Stimulated activated CD8-positive, alpha-beta memory T cell treated with anti-CD3 and anti-CD28 coated beads, Interleukin-7, amount 100 ng/mL, for 48 hours (primary cell): ENCODE measurements at places on chromosomes 2 and 18.

- no peak for DNase-seq
Observed at GRCh38 chr2:29479401-29479800, 364.2 kb downstream of the CLIP4 start.

GRCh38 chr18:56285387-56286065 lies 352.9 kb downstream of the TXNL1 start:
- no peak for DNase-seq

GRCh38 chr2:36277146-36277808 lies 78.3 kb upstream of the CRIM1 start:
- DNase-seq = peak; percentile 33

- no peak for DNase-seq
Observed at GRCh38 chr2:164792316-164793170, 49.1 kb downstream of the COBLL1 start.

DNA sequence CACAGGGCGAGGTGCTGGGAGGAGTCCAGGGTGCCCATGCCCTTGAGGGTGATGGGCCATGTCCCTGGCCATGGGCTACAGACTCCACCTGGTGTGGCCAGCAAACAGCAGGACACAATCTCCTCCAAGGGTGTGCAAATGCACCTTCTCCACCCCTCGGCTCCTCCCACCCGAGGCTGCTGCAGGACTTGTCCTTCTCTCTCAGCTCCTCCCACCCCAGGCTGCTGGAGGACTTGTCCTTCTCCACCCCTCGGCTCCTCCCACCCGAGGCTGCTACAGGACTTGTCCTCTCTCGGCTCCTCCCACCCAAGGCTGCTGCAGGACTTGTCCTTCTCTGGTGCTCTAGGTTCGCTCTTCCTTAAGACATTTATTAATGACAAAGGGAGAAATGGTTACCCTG lies 57.3 kb upstream of the SNTG2 start:
- DNase-seq = no peak

GRCh38 chr2:178223806-178224205 lies 29.5 kb downstream of the OSBPL6 start:
- DNase-seq = no peak

GRCh38 chr2:205696927-205697441 lies 14.7 kb downstream of the NRP2 start:
- DNase-seq = no peak

DNA sequence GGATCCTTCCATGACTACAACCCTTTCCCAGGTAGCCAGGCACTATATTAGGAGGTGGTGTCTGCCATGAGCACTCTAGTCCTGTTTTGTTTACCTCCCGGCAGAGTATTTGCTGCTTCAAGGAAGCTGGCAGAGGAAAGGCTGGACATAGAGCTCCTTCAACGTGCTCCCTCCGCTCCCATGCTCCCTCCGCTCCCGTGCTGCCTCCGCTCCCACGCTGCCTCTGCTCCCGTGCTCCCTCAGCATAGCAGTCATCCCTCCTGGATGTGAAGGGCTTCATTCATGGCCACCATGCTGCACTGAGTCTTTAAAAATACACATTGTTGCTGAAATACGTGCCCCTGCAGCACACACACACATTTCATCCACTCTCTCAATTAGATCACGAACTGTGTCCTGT lies 181.9 kb upstream of the MYT1L start:
- DNase-seq = no peak

- DNase-seq = no peak
Observed at GRCh38 chr18:654601-655000, 2.9 kb upstream of the TYMS start.

DNA sequence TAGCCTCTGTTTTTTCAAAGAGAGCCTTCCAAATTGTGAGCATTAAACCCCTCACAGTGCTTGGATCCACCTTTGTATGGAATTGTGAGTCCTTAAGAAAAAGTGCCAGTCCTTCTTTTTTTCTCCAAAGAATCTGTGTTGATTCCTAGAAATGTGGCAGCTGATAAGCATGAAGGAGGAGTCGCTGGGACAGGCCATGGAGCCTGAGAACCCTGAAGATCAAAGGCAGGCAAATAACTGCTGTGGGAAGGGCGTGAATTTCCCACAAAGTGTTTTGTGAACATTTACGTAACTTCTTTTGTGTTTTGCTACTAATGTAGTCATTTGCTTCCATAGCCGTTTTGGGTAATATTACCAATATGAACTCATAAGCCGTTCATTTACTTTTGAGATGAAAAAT lies 27.7 kb upstream of the CHMP1B start:
- no peak for DNase-seq

GRCh38 chr18:6997808-6998207 lies 119.8 kb downstream of the LAMA1 start:
- DNase-seq = no peak

DNA sequence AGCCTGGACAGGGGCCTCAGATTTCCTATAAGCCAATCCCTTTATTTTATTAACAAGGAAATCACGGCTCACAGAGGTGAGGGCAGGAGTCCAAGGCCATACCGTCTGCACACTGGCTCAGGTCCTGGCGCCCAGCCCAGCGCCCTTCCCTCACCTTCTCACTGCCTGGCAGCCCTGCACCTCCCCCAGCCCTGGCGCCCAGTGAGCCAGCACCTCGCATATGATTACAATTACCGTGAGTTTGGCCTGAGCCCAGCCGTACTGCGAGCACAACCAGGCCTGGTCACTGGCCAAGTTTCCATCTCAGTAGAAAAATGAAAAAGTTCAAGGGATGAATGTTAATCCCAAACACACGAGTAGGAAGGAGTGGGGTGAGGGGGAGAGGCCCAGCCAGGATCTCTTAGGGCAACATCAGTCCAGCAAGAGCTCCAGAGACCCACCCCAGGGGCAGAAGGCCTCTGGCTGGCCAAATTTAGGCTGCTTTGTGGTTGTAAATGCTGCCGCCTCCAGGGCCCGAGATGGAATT lies 68.4 kb downstream of the MCFD2 start:
- no peak for DNase-seq

GRCh38 chr2:119311371-119311770 lies 55.3 kb downstream of the C2orf76 start:
- DNase-seq = no peak

- DNase-seq = no peak
Observed at GRCh38 chr2:99403084-99403483, 65.9 kb downstream of the EIF5B start.

DNA sequence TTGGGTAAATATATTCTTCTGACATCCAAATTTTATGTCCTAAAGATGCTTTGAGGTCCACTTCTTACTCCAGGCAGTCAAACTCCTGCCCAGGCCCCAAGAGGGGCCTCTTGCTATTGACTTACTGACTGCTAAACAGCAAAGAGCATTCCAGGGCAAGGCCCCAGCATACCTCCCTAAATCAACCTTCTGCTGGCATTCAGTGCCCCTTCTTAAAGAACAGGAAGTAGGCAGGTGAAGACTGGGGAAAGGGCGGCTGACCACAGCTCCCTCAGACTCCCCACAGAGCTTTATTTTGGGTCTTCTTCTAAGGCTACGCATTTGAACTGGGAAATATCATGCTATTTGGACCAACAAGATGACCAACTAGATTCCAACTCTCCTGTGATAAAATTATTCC lies 68.9 kb downstream of the USP40 start:
- no peak for DNase-seq

GRCh38 chr18:35138773-35139172 lies 97.6 kb downstream of the MAPRE2 start:
- DNase-seq = no peak

GRCh38 chr2:191020742-191021381 lies 6.9 kb upstream of the STAT1 start:
- peak; percentile 50 for DNase-seq

- DNase-seq = no peak
Observed at GRCh38 chr18:1488957-1489356, 584.3 kb downstream of the ADCYAP1 start.

- DNase-seq = no peak
Observed at GRCh38 chr2:109435901-109436598, 177.7 kb downstream of the SEPTIN10 start.

- DNase-seq = peak; percentile 29
Observed at GRCh38 chr2:73070643-73071359, 711 bp downstream of the SFXN5 start.

- DNase-seq = no peak
Observed at GRCh38 chr18:905307-905947, 756 bp downstream of the ADCYAP1 start.

GRCh38 chr2:217231212-217231611 lies 371.3 kb upstream of the TNP1 start:
- no peak for DNase-seq

DNA sequence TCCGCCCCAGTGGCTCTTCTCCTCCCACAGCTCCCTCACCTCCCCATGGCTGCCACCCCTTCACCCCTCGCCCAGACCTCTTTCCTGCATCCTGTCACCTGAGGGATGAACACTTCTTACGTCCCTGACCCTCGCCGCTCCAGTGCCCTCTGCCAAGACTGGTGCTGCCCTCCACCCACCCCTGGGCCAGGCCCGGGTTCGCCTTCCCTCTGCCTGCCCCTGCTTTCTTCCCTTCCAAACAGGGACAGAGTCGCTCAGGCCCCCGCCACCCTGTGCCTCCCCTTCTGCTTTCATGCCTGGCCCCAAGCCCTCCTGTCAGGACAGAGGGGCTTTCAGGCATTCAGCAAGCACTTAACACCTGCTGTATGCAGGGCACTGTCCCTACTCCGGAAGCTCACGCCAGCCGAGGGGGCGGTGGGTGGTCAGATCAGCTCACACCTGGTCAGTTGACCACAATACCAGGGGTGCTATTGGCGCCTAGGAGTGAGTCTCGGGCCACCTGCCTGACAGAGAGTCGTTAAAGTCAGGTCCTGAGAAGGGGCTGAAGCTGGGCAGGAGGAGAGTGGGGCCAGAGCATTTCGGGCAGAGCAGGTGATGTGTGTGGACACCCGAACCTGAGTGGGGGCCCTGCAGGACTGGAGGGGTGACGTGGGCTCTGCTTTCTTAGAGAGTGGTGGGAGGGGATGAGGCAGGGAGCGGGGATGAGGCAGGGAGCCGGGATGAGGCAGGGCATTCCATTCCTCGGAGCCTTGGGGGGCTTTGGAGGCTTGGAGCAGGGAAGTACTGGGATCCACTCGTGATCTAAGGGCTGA lies 26.0 kb upstream of the HPCAL1 start:
- no peak for DNase-seq

DNA sequence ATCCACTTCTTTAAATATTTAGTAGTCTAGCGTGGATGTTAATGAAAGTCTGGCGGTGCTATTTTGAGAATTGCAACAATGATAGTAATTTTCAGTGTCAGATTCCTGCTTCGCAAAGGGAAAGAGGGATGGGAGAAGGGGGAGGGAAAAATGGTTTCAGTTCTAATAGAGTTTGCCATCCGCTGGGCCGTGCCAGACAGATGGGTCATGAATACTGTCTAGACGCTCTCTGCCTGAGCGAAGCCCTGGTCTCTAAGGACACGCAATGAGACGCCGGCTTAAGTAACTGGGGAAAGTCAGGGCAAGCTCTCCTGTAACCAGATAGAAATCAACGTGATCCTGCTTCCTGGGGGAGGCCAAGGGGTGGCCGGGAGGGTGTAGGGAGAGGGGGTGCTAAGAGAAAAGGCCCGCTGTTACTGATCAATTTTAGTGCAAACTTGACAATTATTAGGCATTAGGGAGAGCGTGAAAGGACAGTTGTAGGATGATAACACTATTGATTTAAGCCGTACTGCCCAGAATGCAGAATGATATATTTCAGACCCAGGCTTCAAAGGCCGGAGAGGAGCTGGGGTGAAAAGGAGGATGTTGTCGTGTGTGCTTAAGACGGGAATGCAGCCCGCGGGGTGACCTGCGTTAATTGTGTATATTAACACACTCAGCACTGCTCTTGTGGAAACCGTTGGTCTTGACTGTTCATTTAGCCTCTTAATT lies 229.2 kb downstream of the LDLRAD4 start:
- no peak for DNase-seq

DNA sequence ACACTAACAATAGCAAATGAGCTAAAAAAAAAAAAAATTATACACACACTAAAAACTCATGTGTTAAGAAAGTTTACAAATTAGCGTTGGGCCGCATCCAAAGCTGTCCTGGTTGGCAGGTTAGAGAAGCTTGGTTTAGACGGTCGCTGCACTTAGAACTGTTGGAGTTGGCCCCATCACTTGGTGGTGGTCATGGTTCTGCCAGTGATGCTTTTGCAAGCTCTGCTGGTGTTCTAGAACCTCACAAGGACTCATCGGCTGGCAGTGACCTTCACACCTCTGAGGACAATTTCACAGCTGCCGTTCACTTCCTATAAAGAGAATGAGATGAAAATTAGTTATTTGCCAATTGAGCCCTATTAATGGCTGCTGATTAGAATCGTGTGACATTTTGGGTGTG lies 229.0 kb downstream of the AGAP1 start:
- no peak for DNase-seq

- DNase-seq = no peak
Observed at GRCh38 chr2:173982918-173983317, 17.7 kb upstream of the SP3 start.

- no peak for DNase-seq
Observed at GRCh38 chr2:124708661-124709060, 683.6 kb downstream of the CNTNAP5 start.

DNA sequence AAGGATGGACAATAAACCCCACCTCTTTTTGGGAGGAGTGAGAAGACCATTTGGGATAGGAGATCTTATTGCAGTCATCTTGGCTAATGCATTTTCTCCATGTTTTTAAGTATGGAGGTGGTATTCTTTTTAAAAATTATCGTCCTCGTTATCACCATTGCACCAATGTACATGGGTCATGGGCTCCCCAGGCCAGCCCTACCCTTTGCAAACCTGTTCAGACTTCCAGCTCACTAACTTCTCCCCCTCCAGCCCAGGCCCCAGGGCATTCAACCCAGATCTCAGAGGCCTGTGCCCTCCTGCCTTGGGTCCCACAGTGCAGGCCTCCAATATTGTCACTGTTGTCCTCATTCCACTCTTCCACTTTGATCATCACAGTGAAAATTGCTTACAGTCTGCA lies 68.4 kb downstream of the BCL2L11 start:
- DNase-seq = no peak

DNA sequence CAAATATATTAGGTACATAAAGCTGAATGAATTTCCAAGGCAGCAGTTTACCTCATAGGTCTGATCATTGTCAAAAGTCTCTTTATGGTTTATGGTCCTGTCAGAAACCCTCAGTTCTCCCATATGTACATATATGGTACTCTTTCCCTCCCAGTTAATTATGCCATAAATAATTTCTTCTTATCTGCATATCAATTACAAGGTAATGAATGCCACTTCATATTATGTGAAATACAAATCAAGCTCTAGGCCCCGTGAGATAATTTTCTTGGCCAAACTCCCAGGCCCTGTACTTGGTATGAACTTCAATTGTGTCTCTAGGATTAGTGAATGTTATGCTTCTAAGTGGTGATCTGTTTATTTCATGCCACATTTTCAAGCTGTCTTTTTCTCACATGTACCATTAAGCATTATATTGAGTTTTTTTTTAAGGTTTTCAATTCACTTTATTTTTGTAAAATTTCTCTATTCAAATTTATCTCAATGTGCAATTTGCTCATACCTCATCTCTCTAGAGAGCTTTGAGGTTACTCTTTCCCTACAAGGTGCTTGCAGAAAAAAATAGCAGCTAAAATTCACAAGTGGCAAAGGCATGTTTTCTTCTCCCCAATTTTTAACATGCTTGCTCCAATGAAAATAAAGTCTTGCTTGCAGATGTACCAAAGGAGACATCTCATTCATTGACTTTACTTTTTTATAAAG lies 430.6 kb upstream of the VRK2 start:
- no peak for DNase-seq

- DNase-seq = no peak
Observed at GRCh38 chr2:147558620-147559019, 286.2 kb upstream of the ACVR2A start.
